ENCODE measurements at places on chromosomes 12 and 14. TPM values are rescaled to one million over a fixed set of nuclear protein-coding genes. Genes with fewer than 3 reads are reported as not detected.

NELL2 gene
- not detected for total RNA-seq

OR6C2 gene
- total RNA-seq = not detected

ATF1 gene
- 16.7 TPM for total RNA-seq

VRTN gene
- total RNA-seq = not detected

SEC23A gene
- total RNA-seq = 264 TPM

CFL2 gene
- 65.6 TPM for total RNA-seq

B4GALNT1 gene
- not detected for total RNA-seq

MFAP5 gene
- total RNA-seq = not detected

CIROP gene
- total RNA-seq = not detected

SMAGP gene
- total RNA-seq = 18.6 TPM

HEATR5A gene
- total RNA-seq = 34.0 TPM

NOVA1 gene
- total RNA-seq = 1.3 TPM

SLCO1B3 gene
- total RNA-seq = not detected

SALL2 gene
- 0.98 TPM for total RNA-seq

SLC25A21 gene
- total RNA-seq = 1.3 TPM

TGM1 gene
- total RNA-seq = 0.98 TPM

IL26 gene
- not detected for total RNA-seq

SLC8B1 gene
- total RNA-seq = 25.1 TPM

BHLHE41 gene
- total RNA-seq = 0.67 TPM

GAS2L3 gene
- total RNA-seq = 21.9 TPM

CNPY2 gene
- total RNA-seq = 107 TPM

SMCO2 gene
- not detected for total RNA-seq

CCDC196 gene
- total RNA-seq = not detected

NFATC4 gene
- total RNA-seq = 11.4 TPM

ATL1 gene
- total RNA-seq = 1.3 TPM

Data from vein endothelial cell (primary cell).